Activated CD4-positive, alpha-beta T cell treated with anti-CD3 and anti-CD28 coated beads for 1 hour (primary cell): ENCODE measurements at places on chromosomes 12 and 14.

DNA sequence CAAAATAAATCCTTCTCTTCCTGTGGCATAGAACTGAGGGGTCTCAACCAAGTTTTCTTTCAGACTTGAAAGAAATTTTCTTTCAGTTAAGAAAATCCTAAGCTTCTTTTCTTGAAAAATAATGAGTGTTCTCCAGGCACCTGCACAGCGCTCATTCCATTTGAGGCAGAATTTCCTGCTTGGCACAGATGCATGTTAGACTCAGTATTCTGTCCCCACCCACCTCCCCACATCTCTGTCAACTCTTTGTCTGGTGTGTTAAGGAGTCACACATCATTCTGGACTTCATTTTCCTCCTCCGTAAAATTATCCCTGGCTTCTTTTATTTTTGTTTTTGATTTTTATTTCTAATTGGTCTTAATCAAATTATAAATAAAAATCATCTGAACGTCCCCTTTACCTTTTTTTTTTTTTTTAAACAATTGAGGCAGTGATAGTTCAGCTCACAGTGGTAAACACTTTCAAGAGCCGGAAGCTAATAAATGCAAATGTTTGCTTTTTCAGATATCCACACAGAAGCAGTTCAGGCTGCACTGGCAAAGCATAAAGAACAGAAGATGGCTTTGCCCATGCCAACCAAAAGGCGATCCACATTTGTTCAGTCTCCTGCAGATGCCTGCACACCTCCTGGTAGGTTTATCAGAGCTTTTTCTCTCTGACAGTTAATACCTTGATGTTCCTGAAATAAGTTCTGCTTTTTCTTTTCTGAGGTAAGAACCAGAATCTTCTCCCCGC lies 104.0 kb upstream of the ATF1 start:
- DNase-seq: no peak

DNA sequence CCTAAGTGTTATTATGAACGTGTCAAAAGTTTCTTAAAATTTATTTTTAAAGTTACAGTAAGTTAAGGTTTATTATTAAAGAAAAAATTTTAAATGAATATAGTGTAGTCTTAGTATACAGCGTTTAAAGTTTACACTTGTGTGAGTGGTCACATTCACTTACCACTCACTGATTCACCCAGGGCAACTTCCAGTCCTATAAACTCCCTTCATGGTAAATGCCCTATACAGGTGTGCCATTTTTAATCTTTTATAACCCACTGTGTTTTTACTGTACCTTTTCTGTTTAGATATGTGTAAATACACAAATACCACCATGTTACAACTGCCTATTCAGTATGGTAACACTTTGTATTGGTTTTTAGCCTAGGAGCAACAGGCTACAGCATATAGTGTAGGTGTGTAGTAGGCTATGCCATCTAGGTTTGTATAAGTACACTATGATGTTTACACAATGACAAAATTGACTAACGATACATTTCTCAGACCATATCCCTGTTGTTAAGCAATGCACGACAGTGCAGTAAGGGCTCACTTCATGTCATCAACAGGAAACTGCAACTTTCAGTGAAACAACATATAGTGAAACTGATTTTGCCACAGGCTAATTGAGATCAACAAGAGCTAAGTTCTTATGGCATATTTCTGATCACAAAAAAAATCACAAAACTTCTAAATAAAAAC lies 112.0 kb upstream of the TMCC3 start:
- DNase-seq: no peak

DNA sequence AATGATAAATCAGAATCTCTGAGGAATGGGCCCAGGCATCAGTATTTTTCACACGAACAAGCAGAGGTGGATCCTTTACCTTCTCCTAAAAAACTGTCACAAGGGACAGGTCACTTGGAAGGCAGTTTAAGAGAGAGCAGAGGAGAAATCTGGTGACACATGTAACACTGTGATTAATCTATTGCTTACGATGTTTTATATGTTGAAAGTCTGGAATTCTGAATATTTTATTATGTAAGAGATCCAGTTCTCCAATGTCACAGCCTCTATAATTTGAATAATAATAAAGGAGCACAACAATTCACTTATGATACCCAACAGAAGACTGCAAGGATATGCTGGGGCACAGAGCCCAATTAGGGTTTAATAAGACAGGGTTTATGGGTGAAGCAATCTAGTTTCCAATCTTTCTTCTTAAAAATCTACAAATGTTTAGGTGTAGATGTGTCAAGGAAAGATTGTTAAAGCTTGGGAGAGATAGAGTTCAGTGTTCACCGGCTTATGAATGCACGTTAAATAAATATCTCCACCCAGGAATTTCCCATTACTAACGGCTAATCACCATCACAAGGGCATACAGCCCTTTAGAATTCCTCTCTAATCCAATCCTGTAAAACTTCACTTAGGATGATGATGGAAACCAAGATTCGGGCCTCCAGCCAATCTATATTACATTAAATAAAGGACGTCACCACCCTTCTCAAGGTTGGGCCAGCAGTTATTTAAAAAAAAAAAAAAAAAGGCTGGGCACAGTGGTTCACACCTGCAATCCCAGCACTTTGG lies 23.4 kb downstream of the DUSP16 start:
- no peak for DNase-seq

DNA sequence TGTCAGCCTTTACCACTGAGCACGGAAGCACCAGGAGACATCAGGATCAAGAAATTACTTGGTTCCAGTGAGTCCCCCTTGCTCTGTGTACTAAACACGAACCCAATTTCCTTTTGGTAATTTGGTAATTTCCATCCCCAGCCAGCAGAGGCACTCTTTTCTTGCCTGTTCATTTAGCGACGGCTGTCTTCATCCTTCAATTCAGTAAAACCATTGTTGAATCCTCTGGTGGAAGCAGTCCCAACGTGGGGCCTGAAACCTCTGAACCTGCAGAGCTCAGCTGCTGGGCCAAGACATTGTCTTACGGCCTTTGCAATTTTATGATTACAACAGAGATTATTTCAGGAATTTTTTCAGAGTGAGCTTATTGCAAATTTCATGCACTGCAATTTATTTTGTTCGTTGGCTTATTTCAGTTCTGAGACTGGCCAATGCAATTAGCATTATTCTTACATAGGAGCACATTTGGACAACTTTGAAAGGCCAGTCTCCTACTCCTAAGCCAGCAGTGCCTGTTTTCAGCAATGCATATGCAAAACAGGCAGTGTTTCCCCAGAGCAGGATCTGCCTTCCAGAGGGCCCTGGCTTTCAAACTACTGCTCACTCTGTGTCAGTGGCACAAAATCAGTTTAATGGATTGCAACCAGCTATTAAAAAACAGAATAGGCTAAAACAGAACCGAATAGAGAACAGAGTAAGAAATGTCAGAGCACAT lies 372.9 kb upstream of the TMEM132C start:
- DNase-seq: no peak

DNA sequence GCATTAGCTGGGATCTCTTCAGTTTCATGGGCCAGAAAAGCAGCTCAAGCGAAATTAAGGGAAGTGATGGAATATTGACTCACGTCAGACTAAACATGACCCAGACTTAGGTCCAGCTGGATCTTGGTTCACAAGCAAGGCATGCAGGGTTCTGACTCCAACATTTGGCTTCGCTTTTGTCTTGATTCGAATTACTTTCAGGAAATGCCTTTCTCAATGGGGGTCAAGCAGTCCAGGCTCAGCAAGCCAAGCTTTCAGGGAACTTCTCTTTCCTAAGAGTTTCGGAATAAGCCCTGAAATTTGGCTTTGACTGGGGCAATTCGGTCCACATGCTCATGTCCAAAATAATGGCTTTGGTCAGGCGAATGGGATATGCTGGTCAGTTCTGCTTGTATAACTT lies 678.7 kb upstream of the TMEM132C start:
- DNase-seq: no peak

GRCh38 chr14:104974665-104975390 lies 3.3 kb downstream of the AHNAK2 start:
- no peak for DNase-seq

DNA sequence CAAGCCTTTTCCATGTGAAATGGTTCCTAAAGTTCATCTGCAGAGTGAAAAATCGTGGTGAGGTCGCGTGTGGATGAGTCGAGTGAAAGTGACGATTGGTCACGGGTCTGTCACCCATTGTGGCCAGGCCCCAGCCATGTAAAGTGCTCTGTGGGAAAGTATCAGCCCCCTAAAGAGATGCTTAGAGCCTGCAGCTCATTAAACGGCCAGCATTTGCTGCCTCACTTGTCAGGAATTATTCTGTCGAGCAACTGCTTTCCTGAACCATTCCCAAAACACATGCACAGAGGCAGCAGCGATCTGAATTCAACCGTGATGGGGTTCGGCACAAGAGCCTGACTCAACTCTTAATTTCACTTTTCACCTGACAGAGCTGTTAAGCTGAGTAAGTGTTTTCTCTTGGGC lies 16.0 kb downstream of the DBX2 start:
- DNase-seq: no peak
